ENCODE measurements at places on chromosomes 3 and 15. TPM values are rescaled to one million over a fixed set of nuclear protein-coding genes. Genes with fewer than 3 reads are reported as not detected.

Gene IQCH
- total RNA-seq, result 3.1 TPM

Gene CHST13
- 0.26 TPM for total RNA-seq

Gene ERICH6
- not detected for total RNA-seq

Gene MEIS2
- 98.3 TPM for total RNA-seq

- DNase-seq, result peak; percentile 89
Measured at GRCh38 chr3:23712656-23713559, 92.8 kb upstream of the UBE2E1 start.

- no peak for DNase-seq
Measured at GRCh38 chr3:107861904-107862303, 228.9 kb downstream of the CD47 start.

DNA sequence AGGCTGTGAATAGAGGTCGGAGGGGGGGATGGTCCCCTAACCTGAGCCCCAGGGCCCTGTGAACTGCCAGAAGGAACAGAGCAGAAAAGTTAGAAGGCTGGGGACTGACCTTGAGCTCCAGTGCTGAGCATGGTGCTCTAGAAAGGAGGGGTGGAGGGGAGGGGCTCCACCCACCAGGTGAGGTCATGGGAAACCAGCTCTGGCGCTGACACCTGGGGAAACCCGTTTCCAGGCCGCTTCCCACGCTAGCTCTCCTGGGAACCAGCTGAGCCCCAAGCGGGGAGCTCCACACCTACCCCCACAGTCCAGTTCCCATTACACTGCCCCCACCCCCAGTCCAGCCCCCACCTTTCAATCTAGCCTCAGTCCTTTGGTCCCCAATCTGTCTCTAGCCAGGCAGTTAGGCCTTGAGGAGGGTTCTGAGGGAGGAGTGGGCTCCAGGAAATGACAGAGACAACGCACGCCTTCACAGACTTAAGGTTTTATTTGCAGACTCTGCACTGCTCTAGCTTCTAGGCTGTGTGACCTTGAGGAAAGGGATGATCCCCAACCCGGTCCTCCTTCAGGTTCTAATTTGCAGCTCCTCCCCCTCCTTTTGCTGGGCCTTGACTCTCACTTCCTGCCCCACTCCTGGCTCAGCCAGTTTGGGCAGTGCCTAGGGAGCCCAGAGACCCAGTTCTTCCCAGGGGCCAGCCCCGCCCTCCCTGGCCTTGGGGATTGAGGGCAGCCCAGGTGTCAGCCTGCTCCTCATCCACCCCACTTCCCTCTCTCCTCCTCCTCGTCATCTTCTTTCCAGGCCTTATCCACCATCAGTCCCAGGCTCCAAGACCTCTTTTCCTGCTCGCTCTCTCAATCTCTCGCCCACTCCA, 2.1 kb downstream of the RHOV start:
- DNase-seq, result no peak

DNA sequence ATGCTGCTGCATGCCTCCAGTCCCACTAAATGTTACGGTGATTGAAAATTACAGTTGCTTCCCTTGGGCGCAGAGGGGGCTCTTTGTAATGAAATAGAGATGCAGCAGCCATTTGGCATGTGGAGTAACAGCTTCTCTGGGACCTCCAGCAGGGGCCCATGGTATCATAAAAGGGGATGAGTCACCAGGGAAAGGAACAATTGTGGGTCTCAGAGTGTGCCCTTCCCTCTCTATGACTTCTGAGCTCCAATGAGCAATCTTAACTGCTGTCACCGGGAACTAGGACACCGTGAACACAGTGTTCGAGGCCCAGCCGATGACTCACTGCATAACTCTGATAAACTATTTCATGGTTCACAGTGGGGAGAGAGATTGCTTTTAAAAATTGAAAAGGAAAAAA, 164.8 kb upstream of the NUDT16 start:
- DNase-seq, result peak; percentile 85

DNA sequence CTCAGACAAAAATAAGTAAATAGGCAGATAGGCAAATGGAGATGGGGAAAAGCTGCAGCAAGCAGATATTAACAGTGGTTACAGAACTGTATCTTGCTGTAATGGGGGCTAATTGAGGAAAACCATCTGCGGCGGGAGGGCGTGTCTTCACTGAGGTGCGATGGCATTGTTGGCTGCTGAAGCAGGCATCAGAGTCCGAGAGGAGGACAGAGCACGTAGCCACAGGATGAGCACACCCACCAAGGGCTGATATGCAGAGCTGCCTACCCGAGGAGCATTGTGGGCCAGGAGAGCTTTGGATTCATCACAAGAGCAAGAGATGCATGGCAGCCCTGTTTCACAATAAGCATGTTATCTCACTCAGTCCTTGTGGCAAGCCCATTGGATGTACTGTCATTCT, 30.4 kb downstream of the CHRNA7 start:
- no peak for DNase-seq

DNA sequence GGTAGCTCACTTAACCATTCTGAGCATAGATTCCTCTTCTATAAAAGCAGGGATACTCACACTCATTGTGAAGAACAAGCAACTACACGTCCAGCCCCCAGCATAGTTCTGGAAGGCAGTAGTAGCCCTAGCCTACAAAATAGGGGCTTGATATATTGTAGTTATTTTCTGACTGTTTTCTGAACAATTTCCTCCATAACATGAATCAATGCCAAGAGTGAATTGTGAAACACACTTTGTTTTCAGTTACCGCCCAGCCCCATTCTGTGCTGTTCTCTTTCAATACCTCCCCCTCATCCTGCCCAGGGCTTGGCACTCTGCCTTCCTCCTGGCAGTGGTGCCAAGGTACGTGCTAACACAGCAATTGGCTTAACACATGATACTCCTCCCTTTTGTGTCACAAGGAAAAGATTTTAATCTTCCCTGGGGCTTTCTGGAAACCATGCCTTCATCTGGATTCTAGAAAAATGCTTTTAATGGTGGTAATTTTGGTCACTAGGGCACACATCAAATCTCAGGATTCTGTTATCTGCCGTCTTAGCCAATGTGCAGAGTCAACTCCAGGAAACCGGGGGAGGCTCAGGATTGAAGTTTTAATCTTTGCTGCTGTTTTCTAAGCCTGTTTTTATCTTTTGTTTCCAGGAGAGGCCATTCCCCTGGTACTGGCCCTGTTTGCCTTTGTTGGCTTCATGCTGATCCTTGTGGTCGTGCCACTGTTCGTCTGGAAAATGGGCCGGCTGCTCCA, 37.2 kb downstream of the IL20RB start:
- DNase-seq, result peak; percentile 16

GRCh38 chr3:62631488-62631887, 243.7 kb downstream of the CADPS start:
- no peak for DNase-seq

- peak; percentile 8 for DNase-seq
Measured at GRCh38 chr15:98231696-98232440, 271.4 kb downstream of the ARRDC4 start.

DNA sequence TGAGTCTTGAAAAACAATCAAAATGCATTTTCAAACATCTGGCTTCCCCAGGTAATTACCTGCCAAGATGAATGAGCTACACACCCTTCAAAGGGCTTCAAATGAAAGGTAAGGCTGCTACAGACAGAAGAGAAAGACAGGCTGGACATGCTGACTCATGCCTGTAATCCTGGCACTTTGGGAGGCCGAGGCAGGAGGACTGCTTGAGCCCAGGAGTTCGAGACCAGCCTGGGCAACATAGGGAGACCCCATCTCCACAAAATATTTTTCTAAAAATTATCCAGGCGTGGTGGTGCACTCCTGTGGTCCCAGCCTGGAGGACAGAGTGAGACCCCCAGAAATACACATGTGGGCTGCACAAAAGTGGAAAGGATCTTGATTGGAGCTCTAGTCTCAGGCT, 14.5 kb upstream of the ZFYVE19 start:
- DNase-seq, result no peak

DNA sequence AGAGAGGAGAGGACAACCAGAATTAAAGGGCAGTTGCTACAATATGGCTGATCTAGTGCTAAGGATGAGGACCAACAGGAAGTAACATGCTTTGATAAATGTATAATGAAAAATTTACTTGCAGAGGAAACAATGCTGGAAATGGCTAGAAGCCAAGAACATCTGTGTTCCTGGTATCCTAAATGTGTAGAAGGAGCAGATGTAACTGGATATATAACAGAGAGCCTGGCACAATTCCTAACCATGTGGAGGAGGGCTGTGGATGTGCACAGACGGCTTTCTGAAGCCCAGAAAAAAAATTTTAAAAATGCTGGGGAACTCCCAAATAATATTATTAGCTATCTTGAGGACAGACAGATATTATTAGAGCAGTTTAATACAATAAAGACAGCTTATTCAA, 159.4 kb upstream of the GBE1 start:
- no peak for DNase-seq

DNA sequence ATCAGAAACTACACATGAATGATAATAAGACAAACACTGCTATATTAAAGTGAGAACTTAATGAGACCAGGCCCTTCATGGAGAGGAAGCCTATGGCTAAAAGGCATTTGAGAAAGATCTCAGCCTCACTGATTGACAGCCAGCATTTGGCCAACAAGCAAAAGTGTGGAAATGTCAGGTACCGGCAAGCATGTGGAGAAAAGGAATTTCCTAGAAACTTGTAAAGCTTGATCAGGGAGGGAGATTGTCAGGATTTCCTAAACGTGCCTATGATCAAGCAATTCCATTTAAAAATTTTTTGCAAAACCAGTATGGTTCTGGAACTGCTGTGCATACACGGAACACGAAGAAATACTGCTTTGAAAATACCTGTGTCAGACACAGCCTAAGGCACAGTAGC, 220.3 kb upstream of the ATP10A start:
- no peak for DNase-seq

Data from A172 (cell line).